ENCODE measurements at places on chromosomes 11 and 22.

DNA sequence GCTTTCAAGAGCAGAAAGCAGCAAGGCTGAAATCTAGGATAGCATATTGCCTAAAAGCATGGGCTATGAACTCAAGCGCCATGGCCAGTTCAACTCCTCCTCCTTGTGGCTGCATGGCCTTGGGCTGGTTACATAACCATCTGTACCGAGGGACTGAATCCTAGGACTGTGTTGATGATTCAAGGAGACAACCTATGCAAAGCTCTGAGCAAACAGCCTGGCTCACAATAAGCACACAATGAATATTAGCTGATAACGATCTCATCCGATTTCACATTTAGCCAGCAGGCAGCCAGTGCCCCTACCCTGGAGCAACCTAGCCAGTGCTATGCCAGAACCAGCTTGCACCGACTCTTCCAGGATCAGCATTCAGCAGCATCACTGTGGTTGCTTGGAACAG lies 698.4 kb downstream of the TBC1D22A start:
- DNase-seq: no peak

GRCh38 chr11:3136546-3137455 lies 28.3 kb downstream of the OSBPL5 start:
- DNase-seq: no peak

DNA sequence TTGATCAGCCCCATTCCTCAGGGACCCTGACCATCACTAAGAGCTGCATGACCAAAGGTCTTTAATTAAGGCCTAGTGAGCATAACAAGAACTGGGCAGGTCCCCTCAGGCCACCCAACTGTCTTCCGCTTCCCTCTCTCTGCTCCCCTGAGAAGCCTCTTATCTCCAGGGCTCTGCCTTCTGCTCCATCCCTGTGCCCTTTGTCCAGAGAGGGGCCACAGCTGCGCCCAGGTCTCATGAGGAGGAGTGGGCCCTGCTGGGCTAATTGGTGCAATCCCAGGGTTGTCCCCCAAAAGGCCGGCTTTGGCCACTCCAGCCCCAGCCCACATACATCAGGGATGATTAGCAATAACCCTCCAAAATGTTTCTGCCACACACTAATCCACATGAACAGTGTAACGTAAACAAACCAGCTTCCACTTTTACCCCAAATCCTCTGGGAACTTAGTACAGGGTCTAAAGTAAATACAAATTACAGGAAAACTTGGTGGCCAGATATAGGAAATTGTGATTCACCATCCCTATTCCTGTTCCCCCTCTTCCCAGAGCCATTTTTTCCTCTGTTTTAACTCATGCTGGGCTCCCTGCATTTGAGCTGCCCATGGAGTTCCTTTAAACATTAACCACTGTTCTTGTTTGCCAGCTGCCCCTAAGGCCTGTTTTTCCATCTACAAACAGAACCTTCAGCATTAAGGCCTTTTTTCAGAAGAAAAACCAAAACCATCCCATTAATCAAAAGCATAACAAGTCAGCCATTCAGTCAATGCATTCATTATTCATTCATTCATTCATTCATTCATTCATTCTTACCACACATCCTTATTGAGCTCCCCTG lies 34.6 kb upstream of the CAVIN3 start:
- DNase-seq: no peak

- no peak for DNase-seq
Measured at GRCh38 chr22:38214302-38215056, 12.7 kb downstream of the MAFF start.

DNA sequence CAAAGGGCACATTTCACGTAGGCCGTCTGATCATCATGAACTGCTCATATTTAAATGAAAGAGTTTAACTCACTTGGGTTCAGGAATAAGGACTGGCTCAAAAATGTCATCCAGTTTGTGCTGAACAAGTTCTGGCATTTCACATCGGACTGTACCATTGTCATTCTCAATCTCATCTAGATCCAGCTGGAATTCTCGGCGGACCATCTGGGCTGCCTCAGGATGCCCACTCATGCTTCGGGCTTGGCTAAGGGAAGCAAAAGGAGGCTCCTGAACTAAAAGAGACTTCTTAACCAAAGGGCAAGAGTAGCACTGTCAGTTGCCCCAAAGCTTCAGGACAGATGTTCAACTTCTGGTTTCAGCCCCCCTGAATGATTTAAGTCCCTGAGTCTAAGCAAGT lies 40.2 kb downstream of the F2 start:
- DNase-seq: no peak

GRCh38 chr22:22359465-22359864 lies 114.9 kb downstream of the VPREB1 start:
- DNase-seq: no peak

- DNase-seq: no peak
Measured at GRCh38 chr22:49769691-49770546, 57.8 kb downstream of the BRD1 start.

- DNase-seq: no peak
Measured at GRCh38 chr11:5380740-5381342, 2.8 kb upstream of the OR51M1 start.

- DNase-seq: no peak
Measured at GRCh38 chr11:2980168-2980840, 11.8 kb downstream of the NAP1L4 start.

- no peak for DNase-seq
Measured at GRCh38 chr11:12773591-12773990, 99.4 kb downstream of the TEAD1 start.

- no peak for DNase-seq
Measured at GRCh38 chr11:7671347-7672215, 1.7 kb downstream of the CYB5R2 start.

DNA sequence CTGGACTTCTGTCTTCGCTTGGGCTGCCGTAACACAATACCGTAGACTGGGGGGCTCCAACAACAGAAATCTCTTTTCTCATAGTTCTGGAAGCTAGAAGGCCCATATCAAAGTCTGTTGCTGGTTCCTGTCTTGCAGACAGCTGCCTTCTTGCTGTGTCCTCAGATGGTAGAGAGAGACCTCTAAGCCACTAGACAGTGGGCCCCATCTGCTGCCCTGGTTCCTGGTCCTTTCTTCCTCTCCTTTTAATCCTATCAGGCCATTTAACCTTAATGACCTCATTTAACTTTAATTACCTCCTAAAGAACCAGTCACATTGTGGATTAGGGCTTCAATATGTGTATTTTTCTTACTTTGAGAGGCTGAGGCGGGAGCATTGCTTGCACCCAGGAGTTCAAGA lies 9.4 kb downstream of the CEP164 start:
- no peak for DNase-seq

- no peak for DNase-seq
Measured at GRCh38 chr11:60710482-60710881, 11.1 kb downstream of the MS4A8 start.

DNA sequence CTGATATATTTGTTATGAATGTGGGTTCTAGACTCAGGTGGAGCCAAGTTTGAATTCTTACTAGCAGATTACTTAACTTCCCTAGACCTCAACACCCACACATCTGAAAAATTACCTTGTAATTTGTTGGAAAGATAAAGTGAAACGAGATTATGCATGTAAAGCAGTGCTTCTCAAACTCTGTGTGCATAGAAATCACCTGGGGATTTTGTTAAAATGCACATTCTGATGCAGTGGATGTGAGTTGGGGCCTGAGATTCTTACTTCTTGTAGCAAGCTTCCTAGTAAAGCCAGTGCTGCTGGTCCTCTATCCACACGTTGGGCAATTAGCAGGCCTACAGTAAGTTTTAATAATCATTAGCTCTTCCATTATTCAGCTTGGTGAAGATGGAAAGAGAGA lies 15.1 kb upstream of the CEP295 start:
- DNase-seq: no peak

DNA sequence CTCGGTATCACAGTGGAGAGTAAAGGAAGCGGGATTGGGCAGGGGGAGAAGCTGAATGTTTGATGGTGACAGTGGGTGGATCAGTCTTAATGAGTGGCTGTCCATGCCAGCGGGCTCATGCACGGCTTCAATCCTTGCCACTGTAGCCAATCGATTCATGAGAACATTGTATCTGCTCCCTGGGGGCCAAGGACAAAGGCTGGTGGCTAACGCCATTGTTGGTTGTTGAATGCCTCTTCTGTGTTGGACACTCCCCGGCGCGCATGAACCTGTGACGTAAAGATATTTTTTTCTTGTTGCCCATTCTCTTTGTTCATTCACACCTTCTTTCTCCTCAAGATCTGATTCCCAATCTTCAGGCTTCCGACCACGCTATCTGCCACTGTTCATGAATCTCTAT lies 20.9 kb upstream of the ATXN10 start:
- no peak for DNase-seq

DNA sequence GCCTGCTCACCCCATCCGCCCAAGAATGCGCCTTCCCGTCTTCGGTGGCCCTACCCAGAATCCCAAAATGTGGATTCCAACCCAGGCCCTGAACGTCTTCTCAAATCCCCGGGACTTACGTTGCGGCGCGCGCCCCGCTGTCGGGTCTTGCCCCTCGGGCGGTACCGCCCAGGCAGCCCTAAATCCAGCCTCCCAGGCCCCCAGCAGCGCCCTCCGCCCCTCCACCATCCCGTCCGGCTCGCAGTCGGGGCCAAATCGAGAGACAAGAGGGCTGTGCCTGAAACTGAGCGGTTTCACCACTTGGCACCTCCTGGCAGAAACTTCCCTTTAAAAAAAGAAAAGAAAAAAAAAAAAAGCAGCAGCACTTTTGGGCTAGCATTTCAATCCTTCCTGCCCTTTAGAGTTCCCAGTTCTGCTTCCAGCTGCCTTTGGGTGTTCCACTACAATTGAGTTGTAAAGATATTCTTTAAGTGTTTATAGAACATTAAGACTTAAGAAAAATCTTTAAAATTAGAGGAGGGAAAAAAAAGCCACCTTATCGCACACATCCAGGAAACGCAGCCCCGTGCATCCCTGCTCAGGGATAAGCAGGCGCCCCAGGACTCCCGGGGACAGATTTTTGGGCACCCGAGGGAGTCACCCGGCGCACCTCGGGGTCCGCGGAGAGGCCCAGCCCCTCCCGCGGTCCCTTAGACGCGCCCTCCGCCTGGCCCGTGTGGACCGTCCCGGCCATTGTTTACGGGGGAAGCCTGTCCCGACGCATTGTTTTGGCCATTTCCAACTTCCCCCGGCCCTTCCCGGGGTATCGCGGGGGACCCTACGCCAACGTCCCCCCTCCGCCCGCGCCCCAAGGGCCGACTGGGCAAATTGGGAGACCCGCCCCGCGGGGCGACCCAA lies 57.6 kb downstream of the KCNJ4 start:
- DNase-seq: no peak

DNA sequence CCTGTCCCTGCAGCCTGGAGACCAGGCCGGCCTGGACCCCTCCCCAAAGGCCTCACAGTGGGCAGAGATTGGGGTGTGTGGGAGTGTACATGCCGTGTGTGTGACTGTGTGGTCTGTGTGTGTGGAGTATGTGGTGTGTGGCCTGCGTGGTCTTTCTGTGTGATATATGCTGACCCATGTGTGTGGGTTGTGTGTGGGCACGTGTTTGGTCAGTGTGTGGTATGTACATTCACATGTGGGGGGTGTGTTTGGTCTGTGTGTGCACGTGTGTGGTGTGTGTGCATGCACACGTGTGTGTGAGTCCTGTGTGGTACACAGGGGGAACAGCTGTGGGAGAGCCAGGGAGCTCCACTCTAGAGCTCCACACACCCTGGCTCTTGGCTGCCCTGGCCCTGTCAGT lies 1185.1 kb downstream of the BRD1 start:
- no peak for DNase-seq

- DNase-seq: no peak
Measured at GRCh38 chr11:115580416-115580815, 76.2 kb upstream of the CADM1 start.

DNA sequence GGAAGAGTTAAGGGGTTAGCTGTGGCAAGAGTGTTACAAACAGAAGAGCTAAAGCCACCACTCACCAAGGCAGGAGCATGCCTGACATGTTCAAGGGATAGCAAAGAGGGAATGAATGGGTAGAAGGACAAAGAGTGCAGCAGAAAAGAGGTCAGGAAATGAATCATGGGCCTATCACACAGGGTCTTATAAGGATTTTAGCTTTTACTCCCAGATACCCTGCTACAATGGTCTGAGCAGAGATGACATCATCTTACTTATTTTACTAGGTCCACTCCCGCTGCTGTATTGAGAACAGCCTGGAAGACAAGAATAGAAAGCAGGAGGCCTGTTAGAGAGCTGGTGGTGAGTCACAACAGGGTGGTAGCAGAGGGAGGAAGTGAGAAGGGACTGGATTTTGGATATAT lies 9.8 kb downstream of the TRAF6 start:
- DNase-seq: peak; percentile 82

GRCh38 chr11:44475114-44475686 lies 90.3 kb upstream of the CD82 start:
- no peak for DNase-seq

DNA sequence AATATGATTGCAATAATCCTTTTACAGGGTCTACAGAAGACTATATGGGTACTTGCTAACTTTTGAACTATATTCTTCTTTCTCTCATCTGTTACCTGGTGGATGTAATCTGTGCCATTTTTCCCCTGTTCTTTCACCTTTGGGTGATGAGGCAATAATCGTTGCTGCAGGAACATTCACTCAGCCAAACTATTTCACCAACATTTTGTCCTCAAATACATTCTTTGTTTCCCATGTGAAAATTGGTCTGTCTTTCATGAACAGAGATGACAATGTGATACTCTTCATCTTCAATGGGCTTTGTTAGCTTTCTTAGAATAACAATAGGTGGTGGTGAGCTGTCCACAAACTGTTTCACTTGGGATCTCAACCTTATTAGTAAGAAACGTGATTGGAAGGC lies 52.1 kb upstream of the CAPRIN1 start:
- DNase-seq: no peak

- no peak for DNase-seq
Measured at GRCh38 chr11:94302776-94303175, 1.6 kb upstream of the IZUMO1R start.

- no peak for DNase-seq
Measured at GRCh38 chr11:69864686-69865661, 45.8 kb upstream of the FGF3 start.

- DNase-seq: no peak
Measured at GRCh38 chr11:64660706-64661105, 62.3 kb downstream of the NRXN2 start.

DNA sequence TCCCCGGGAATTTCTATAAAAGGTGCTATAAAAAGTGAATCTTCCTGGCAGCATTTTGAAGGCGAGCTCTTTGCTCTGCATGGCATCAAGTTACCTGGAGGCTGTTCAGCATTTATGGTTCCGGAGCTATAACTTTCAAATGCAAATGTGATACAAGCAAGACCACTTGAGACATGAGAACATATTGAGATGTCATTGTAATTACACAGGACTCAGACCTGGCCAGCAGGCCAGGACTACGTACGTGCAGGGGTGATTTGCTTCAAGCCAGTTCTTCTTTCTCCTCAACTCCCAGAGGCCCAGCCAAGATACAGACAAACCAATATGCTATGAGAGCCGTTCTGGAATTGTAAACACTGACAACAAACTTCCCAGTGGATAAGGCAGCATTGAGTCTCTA lies 227.4 kb upstream of the FAT3 start:
- DNase-seq: no peak

DNA sequence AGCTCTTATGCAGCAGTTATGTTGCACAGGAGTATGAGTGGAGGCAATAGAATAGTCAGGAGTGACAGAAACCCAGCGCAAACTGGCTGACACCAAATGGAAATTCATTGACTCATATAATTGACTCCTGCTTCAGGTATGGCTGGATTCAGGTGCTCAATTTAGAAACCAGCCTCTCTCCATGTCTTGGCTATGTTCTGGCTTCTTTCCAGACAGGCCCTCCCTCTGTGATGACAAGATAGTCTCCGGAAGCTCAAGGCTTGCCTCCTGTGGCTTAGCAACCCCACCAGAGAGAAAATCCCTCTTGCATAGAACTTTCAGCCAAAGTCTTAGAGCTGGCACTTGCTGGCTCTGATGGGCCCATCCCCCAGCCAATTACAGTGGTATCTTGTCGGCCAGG lies 28.1 kb upstream of the MN1 start:
- DNase-seq: no peak

- no peak for DNase-seq
Measured at GRCh38 chr11:73386016-73386415, 9.8 kb downstream of the RELT start.

Data from HS-5 (cell line).